ENCODE measurements at places on chromosomes 4 and X. TPM values are rescaled to one million over a fixed set of nuclear protein-coding genes. Genes with fewer than 3 reads are reported as not detected.

DNA sequence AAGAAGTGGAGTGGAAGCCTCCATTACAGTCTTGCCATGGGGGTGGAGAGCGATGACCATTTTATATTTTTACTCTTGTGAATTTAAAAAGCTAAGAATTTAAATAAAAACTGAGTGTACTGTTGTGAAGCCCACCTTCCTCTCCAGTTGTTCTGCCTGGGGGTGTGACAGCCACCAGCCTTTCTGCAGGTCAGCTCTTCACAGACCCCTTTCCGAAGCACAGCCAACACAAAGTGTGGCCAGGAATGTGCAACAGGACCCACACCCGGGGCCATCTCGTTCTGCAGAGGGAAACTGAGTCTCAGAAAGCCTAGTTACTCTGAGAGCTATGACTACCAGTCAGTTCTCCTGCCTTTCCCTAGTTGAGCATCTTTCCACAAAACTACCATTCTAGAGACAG is 1.4 kb downstream of the GRPEL1 start:
- DNase-seq, result no peak

DNA sequence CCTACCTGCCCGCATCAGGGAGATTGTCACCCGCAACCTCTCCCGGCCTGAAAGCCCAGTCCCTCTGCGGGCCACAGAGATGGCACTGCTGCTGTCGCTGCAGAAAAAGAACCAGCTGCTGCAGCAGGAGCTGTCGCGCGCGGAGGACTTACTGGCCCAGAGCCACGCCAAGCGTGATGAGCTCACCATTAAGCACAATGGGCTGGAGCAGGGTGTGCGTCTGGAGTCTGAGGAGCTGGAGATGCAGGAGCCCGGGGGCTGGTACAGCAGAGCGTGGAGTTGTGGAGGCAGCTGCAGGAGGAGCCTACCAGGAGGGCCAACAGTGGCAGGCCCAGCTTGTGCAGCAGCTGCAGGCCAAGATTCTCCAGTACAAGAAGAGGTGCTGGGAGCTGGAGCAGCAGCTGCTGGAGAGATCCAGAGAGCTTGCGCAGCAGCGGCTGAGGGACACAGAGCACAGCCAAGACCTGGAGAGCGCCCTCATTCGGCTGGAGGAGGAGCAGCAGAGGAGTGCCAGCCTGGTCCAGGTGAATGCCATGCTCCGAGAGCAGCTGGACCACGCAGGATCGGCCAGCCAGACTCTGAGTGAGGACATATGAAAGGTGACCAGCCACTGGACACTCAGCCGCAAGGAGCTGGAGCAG is 11.3 kb downstream of the SMIM10L2A start:
- DNase-seq, result no peak

GRCh38 chr4:158111241-158111640 is 61.6 kb downstream of the GASK1B start:
- no peak for DNase-seq

GRCh38 chrX:1273896-1274295 is 5.3 kb downstream of the CSF2RA start:
- DNase-seq, result no peak

- no peak for DNase-seq
Measured at GRCh38 chr4:38861791-38862190, 5.2 kb upstream of the TLR6 start.

DNA sequence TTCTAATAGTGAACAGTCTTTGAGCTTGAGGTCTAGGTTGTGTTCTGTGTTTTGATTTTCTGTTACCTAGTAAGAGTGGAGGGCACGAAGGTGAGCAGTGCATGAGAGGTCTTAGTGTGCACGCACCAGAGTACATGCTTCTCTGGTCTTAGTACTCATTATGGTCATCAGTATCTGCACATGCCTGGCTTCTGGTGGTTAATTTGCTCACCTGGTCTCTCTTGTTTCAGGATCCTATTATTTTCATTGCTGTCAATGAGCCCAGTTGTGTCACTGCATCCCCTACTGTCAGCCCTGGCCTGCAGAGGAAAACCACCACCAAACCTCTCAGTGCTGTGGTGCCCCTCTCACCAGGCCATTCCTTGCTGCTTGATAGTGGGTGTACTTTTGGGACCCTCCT is 54.8 kb downstream of the NSUN7 start:
- no peak for DNase-seq

The TMSB15A gene
- not detected for total RNA-seq

The PARM1 gene
- 134 TPM for total RNA-seq

The SPANXN4 gene
- not detected for total RNA-seq

The RBMXL3 gene
- not detected for total RNA-seq

The ACE2 gene
- total RNA-seq, result 1.8 TPM

The GABRE gene
- 97.8 TPM for total RNA-seq

The NLGN4X gene
- total RNA-seq, result 5.9 TPM

Data from ureter (tissue), 1 donor.